Stimulated activated naive CD4-positive, alpha-beta T cell (primary cell): ENCODE measurements at places on chromosomes 2 and 18.

DNA sequence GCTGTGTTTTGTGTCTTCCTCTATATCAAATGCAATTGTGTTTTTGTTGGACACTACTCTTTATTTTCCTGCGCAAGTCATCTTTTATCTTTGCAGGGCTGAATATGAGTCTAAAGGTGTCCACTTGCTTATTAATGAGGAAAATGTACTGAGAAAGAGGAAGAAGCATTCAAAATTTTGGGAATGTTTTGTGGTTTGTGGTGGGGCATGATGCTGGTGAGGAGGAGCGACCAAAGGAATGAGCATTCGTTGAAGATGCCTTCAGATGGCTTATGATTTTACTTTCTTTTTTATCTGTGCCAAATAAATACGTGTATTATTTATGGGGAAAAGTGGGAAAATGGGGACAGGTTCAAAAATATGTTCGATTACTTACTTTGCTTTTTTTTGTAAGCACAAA lies 63.9 kb upstream of the SMIM21 start:
- DNase-seq: no peak

DNA sequence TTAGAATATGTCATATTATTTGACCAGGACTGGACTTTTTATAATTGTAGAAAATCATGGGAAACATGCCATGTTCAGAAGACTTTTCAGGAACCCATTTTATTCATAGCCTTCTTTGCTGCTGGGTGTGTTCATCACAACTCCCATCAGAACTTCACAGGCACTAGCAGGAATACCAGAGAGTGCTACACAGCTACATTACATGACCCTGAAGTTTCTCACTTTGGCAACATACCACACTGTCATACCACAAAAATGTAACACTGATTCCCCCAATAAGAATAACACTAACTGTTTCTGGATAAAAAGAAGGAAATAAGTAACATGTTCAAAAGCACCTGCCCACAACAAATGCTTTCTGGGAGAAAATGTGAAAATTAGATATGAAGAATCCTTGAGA lies 405.4 kb downstream of the CDH2 start:
- DNase-seq: no peak

DNA sequence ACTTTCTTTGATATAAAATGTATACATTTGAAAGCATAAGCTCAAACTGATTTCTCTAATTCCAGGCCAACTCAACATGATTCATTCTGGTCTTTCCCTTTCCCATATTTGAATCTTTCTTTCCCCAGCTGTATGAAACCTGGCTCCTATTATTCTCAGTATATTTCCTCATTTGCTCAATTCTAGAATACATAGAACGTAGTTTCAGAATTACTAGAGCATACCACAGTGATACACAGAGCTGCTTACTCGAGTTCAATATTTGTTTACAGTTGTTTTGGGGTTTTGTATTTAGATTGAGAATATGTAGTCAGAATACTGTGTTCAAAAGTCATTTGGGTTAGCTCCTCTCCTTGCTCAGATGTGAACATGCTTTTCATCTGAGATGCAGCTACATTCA lies 43.0 kb downstream of the TNFRSF11A start:
- DNase-seq: no peak

DNA sequence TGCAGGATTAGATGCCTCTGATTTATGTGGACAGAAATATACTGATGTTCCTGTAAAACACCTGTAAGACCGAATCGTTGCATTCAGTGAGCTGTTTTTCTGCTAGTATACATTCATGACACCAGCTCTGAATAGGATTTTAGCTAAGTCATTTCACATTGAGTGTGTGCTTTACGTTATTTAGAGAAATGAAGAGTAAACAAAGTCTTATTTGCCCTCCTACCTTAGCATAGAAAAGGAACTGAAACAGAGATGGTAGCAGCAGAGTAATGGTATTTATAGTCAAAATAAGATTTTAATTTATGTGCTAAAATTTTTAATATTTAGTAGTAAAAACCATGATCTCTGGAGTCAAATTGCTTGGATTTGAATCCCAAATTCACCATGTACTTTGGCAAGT lies 168.0 kb downstream of the CERS6 start:
- no peak for DNase-seq

- DNase-seq: no peak
Observed at GRCh38 chr18:40607542-40608148, 1347.4 kb upstream of the PIK3C3 start.

- no peak for DNase-seq
Observed at GRCh38 chr2:112065486-112065885, 10.4 kb downstream of the TMEM87B start.

- no peak for DNase-seq
Observed at GRCh38 chr2:17621781-17622180, 81.3 kb downstream of the VSNL1 start.

- no peak for DNase-seq
Observed at GRCh38 chr2:60510713-60511112, 42.7 kb downstream of the BCL11A start.

GRCh38 chr18:72376256-72376655 lies 167.9 kb downstream of the CBLN2 start:
- DNase-seq: no peak

GRCh38 chr2:99886418-99886817 lies 256.0 kb downstream of the AFF3 start:
- DNase-seq: no peak

DNA sequence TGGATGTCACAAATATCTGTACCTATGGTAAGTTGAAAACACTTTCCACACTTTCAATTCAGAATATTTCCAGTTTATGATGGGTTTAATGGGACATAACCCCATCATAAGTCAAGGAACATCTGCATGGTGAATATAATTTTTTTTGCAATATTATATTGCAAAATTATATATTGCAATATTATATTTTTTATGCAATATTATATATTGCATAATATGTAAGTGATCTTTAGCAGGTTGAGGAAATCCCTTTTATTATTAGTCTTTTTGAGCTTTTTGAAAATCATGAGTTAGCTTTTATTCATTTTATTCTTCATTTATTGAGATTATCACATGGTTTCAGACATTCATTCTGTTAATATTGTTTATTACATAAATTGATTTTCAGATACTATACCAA lies 342.2 kb upstream of the GALNT5 start:
- no peak for DNase-seq

GRCh38 chr2:162888652-162889051 lies 50.1 kb upstream of the KCNH7 start:
- DNase-seq: no peak

DNA sequence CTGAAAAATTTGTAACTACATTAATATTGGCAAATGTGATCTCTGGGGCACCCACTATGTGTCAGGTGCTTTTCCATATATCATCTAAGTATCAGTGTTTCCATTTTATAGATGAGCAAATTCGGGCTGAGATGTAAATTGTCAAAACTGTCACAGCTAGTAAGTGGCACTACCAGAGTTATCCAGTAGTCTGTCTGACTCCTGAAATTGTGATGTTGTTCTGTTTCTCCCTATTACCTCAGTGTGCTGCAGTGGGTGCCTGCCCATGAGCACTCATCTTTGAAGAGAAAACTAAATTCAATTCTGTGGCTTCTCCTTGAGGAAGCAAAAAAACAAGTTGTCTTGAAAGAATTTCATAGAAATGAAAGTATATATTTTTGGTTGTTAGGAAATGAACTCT lies 467.4 kb upstream of the FANCL start:
- no peak for DNase-seq

GRCh38 chr18:54807303-54807702 lies 21.0 kb upstream of the RAB27B start:
- no peak for DNase-seq

- DNase-seq: no peak
Observed at GRCh38 chr2:75079575-75079974, 119.7 kb downstream of the TACR1 start.

DNA sequence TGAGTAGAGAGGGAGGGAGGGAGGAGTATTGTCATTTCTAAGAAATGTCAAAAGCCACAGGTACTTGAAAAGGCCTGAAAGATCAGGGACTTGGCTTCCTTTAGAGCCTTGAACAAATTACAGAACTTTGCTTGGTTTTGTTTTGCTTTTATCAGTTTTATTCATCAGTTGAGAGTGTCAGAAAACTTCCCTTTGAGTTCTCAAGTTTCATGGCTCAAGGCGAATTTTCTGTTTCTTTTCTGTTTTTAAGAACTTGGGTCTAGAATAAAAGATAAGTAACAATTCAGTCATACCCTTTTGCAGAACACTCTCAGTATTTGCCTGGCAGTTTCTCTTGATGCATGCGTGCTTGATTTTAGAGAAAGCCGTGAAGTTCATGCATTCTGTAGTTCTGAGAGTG lies 531.9 kb downstream of the PARD3B start:
- no peak for DNase-seq

GRCh38 chr2:65367524-65367923 lies 64.9 kb downstream of the SPRED2 start:
- DNase-seq: no peak

GRCh38 chr2:16625201-16625729 lies 40.4 kb downstream of the CYRIA start:
- no peak for DNase-seq

DNA sequence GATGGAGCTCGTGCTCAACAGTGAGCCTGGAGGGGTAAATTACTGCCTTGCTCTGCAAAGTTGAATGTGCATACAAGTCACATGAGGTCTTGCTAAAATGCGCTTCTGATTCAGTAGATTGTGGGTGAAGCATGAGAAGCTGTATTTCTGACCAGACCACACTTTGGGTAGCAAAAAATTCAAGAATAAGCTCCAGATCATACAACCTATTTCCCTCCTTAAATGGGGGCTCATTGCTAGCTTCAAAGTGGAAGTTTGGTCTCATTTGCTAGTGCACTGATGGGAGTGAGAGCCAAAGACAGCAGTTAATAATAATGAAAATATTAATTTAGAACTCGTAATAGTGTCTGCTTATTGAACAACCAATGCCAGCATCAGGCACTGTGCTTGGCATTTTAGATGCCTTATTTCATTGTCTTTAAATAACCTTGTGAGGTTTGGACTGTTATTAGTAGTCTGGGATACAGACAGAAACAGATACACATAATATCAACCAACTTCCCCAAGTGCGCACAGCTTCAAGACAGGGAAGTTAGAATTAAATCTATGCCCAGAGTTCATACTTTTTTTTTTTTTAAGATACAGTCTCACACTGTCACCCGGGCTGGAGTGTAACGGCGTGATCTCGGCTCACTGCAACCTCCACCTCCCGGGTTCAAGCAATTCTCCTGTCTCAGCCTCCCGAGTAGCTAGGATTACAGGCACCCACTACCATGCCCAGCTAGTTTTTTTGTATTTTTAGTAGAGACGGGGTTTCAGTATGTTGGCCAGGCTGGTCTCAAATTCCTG lies 18.0 kb downstream of the APOB start:
- DNase-seq: no peak

DNA sequence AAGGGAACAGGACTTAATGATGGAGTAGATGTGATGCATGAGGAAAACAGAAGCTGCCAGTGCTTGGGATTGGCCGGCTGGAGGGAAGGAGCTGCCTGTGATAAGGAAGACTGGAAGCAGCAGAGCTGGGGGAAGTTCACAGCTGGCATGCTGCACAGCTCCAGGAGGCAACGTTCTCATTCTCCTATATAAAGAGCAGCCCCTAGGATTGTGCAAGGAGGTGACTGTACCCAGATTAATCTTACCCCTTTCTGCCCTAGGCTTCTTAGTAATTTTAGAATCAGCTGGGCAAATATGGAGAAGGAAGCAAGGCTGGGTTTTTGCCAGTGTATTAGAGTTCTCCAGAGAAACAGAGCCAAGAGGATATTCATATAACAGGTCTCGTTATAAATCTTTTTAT lies 155.8 kb downstream of the ALPK2 start:
- DNase-seq: no peak

DNA sequence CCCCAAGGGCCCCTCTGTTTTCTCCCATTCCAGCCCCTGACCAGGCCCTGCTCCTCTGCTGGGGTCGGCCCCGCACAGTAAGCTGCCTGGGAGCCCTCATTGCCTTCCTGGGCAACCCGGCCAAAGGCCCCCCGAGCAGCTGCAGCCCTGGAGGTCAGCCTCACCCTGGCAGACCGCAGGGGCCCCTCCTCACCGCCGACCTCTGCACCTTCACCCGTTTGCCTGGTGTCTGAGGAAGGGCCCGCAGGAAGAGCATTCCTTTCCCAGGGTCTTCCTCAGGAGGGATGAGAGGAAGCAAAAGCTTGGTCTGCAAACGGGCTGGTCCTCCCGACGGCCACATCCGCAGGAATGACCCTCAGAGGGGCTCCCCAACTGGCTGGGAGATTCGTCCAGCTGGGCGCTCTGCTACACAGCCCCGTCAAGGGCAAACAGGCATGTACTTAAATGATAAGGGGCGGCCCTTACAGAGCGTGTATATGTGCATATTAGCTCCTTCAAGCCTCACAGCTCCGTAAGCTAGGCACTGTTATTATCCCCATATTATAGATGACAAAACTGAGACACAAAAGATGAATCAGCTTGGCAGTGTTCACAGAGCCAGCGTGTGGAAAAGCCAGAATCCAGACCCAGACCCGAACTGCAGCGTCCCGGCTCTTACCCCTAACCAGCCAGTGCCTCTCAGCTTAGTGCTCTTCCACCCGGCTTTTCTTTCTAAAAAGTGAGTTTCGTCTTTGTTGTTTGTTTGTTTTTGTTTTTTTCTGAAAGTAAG lies 52.8 kb downstream of the SLC4A1AP start:
- no peak for DNase-seq

- DNase-seq: peak; percentile 52
Observed at GRCh38 chr2:230411570-230412370, 4.2 kb upstream of the SP100 start.

GRCh38 chr2:171247741-171248662 lies 87.3 kb upstream of the TLK1 start:
- no peak for DNase-seq
